ENCODE measurements at places on chromosomes 13 and 19.
A peak's percentile ranks its signal among the peaks of the same experiment; 100 is the strongest.

GRCh38 chr19:33306853-33307792 lies 4.8 kb upstream of the CEBPA start:
- no peak for DNase-seq

- DNase-seq: no peak
Measured at GRCh38 chr19:30116984-30117555, 175.0 kb downstream of the URI1 start.

- no peak for DNase-seq
Measured at GRCh38 chr19:7328647-7329046, 20.1 kb upstream of the ARHGEF18 start.

DNA sequence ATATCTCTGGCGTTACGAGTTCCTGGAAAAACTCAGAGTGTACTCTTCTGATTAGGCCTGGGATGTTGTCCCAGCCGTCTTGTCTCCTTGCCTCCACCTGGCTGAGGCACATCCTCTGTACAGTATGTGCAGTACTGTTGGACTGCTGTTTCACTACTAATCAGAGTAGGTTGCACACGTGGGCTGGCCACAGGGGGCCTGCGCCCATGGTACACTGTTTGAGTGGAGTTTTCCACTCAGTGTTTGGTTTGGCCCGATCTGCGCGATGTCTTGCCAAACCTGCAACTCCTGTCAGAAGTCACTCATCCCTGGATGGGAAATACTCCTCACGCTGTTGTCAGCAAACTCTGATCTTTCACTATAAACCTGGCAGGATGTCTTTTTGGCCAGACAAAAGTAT lies 189.6 kb upstream of the CSNK1A1L start:
- DNase-seq: no peak

- no peak for DNase-seq
Measured at GRCh38 chr19:35993923-35994598, 927 bp upstream of the SDHAF1 start.

DNA sequence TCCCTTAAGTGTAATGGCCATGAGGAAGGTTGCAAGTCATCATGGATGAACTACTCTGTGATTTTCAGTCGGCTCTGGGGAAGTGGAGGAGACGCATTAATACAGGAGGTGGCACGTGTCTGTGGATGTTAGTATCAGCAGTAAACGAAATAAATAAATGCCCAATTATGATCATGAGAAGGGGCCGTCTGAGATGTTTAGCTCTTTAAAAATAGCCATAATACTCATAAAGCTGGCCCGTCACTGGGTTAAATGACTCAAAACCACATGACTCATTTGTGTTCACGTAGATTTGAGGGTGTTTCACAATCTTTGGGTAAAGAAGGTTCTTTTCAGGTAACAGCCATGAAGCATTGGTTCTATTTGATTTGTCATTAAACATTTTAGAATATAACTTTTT lies 620.6 kb downstream of the GPC6 start:
- peak; percentile 1 for DNase-seq

GRCh38 chr13:35836446-35836845 lies 294.7 kb downstream of the DCLK1 start:
- DNase-seq: no peak

DNA sequence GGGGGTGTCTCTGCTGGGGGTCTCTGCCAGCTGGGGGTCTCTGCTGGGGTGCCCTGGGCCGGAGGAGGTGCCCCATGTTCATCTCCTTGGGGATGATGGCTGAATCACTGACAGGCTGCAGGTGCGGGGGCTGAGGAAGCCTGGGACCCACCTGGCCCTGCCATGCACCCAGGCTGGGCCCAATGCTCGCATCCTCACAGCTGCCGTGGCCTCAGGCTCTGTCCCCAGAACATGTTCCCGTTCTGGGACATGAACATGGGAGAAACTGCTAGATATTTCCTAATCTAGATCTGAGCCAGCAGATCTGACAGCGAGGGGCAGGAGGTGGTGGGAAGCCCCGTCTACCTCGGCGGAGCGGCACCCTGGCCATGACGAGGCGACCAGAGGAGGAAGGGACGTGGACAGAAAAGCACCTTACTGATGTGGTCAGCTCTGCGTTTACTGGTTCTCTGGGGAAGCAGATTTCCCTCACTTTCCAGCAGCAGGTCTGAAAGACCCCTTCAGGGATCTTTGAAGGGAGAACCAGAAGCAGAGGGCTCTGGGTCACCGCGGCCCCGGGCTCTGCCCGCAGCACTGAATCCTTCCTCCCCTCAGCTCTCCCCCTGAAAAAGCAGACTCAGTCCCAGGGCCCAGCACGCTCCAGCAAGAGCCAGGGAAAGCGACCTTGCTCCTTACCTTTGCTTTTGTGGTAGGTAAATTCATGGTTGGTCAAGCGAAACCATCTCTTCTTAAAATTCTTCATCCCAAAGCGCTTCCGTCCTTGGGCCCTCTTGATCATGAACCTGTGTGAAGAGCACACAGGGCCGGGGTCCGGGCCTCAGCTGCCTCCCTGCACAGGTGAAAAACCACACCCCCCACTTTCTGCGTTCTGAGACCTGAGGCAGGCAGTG lies 26.5 kb upstream of the C13orf46 start:
- DNase-seq: no peak

DNA sequence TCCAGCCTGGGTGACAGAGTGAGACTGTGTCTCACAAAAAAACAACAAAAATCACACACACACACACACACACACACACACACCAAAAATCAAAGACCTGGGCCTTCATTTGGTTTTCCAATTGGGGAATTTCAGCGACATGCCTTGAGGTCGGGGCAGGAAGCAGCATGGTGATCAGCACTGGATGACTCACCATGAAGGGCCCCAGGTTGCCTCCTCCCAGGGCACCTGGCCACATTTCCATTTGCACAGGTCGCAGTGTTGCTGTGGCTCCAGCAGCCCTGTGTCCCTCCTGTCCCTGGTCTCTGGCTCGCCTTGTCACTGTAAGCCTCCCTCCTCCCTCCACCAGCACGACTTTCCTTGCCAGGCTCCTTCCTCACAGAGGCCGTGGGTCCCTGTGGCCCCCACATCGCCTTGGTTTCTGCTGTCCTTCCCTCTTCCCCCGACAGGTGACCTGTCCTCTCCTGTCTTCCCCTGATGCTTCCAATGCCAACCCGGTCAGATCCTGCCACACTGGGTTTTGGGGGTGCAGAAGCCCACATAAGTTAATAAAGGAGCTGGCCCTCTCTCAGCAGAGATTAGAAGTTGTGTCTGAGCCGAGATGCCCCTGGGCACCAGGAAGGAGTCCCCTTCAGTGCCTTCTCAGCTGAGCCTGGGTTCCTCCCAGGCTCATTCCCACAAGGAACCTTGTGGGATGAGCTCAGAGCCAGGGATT lies 66.7 kb downstream of the GPR12 start:
- DNase-seq: no peak

DNA sequence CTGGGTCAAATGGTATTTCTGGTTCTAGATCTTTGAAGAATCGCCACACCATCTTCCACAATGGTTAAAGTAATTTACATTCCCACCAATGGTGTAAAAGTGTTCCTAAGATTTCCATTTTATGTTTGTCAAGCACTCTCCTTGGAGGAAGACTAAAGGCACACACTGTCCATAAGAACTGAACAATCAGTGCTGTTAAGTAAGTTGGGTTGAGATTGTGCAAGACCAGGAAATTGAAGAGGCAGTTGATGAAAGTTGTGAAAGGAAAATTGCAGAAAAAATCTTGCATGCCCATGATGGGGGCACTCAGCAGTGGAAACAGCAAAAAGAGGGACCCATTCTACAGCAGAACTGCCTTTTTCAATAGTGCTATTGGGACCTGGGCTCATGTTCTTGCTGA lies 323.6 kb downstream of the DLEU7 start:
- no peak for DNase-seq

GRCh38 chr19:38699647-38700349 lies 44.5 kb downstream of the CAPN12 start:
- DNase-seq: no peak

GRCh38 chr13:70375718-70376117 lies 267.5 kb upstream of the KLHL1 start:
- DNase-seq: no peak

- no peak for DNase-seq
Measured at GRCh38 chr13:39929583-39929982, 274.1 kb downstream of the COG6 start.

DNA sequence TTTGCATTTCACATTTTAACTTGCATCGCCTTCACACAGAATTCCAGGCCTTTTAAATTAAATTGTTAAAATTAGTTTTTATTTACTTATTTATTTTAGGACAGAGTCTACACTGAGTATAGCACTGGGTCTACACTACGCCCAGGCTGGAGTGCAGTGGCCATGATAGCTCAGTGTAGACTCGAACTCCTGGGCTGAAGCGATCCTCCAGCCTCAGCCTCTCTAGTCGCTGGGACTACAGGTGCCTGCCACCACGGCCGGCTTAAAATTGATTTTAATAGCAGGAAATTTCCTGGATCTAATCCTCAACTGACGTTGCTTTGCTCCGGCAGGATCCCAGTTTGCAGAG lies 301 bp upstream of the ZNF610 start:
- DNase-seq: no peak

DNA sequence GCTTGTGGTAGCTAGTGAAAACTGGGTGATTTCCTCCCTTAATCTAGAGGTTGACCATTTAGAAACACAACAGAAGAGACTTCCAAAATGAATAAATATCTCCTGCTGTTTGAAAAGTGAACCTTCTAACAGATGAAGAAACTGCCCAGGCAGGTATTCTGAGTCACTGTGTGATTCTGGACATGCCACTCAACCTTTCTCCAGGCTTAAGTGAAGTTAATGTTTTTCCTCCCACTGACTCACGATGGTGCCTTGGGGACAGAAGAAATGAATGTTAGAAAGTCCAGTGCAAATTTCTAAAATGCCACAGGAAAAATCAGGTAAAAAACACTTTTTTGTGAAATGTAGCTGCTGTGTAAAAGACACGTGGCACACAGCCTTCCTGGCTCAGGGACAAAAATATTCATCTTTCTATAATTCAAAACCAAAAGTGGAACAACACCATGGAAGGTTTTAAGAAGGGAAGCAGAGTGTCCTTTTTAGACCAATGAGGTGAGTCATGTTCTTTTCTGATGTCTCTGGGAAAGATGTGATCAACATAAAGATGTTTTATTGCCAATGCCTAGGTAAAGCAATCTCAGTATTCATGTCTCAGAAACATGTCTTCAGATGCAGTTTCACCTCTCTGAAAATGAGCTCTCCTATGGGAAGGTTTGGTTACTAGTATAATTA lies 9.1 kb downstream of the UBE2L5 start:
- DNase-seq: no peak

DNA sequence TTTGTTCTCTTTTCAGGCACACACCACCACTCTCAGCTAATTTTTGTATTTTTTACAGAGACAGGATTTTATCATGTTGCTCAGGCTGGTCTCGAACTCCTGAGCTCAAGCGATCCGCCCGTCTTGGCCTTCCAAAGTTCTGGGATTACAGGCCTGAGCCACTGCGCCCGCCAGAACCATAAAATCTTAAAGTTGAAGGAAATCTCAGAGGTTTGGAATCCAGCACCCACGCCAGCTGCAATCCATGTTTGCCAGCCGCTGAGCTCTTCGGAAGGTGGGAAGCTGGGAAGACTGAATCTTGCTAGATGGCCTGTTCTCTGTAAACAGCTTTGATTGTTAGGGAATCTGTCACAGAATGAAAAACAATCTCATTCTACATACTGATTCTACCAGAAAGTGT lies 38.5 kb downstream of the SPATA13 start:
- no peak for DNase-seq

- no peak for DNase-seq
Measured at GRCh38 chr19:38640368-38640767, 7.1 kb upstream of the ACTN4 start.

GRCh38 chr13:108070491-108070890 lies 144.8 kb downstream of the LIG4 start:
- no peak for DNase-seq

DNA sequence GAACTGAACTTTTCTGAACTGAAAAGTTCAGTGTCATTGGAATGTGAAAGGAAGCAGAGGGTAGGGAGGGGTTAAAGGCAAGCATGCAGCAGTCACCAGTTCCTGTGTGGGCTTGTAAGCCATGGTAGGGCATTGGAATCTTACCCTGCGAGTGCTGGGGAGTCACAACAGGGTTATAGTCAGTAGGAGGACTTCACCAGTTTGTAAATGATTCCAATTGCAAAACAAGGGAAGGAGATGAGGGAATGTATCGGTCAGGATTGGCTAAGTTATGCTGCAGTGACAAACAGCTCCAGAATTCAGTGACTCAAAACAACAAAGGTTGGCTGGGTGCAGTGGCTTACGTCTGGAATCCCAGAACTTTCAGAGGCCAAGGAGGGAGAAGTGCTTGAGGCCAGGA lies 12.8 kb downstream of the LYPD3 start:
- no peak for DNase-seq

DNA sequence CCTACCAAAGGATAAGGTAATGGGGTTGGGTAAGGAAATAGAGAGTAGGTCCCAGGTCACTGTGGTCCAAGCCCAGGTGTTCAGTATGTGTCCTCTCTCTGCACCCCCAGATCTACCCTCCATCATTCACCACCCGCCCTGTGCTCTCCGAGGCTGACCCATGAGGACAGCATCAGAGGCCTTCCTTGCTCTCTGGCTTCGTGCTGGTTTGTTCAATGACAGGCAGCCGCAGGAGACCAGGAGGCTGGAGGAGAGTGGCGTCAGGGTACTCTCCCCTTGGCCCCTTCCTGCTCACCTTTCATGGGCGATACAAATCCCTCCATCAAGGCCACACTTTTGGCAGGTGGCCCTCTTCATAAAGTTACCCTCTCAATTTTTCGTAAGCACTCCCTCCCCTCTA lies 1.7 kb downstream of the TUBA3C start:
- no peak for DNase-seq

DNA sequence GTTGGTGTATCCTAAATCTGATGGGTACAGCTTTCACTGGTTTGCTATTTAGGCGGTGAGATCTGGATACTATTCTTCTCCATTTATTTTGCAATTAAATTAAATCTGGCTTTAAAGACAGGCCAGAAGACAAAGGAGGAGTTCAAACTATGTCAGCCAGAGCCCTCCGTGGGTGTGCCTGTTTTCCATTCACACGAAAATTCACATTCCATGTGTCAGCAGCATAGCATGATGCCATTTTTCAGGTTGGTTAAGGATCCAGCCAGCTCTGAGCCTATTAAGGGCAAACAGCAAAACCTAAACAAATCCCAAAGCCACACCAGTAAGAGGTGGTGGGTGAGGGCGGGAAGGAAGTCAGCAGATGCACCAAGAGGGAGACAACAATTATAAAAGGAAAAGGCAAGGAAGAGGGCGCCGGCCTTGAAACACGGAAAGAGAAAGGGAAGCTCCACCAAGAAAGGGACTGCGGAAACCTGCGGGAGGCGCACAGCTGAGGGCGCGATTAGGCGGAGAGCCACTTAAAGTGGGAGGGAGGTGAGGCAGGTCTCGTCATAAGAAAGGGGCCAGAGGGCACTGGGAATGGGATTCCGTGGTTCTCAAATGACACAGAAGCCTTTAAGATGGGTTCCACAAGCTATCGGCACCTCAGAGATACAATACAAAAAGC lies 43.0 kb downstream of the CARS2 start:
- no peak for DNase-seq
